Left forelimb (tissue), 1 donor: ENCODE measurements at places on chromosomes 7 and 10.

DNA sequence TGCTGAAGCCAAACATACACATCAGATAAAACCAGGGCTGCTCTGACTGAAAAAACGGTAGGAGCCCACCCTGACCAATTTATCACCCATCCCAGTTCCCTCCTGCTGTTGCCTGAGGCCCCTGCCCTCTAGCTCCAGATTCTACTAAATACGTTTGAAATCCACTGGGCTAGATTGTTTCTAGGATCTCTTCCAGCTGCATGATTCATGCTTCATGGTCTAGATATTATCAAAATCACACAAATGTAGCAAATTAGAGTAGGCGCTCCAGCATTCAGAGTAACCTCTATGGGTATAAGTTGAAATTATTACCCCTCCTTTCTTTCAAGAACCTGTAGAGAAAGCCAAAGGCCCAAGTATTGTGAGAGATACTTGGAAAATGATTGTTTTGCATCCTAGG lies 151.2 kb upstream of the FAM13C start:
- DNase-seq: no peak

DNA sequence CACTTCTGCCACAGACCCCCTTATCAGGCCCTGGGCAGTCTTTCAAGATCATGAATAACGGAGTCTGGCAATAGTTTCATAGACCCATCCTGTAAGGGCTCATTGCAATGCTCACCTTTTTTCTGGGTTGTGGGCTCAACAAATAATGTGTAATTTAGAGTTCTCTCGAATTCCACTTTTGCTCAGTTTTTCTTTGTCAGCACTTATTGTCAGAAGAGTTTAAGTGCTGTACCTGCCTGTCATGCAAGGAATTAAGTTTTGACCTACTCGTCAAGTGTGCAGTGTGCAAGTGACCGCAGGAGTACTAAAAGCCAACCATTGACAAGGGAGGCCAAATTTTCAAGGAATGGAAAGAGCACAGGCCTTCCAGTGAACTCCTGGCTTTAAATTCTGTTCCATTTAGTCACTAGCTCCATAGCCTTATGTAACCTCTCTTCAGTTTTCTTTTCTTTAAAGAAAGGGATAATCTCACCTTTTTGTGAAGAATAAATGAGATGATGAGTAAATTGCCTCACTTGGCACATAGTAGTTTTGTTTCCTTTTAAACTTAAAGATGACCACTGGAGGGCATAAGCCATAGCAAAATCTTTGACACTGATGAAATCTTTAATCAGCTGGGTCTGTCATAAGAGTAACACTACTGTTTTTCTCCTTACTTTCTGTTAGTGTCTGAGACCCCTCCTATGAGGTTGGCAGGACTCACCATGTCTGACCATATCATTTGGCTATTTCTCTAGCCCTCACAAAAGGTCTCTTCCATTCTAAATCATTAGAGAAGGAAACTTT lies 313.3 kb downstream of the TYW1 start:
- no peak for DNase-seq

DNA sequence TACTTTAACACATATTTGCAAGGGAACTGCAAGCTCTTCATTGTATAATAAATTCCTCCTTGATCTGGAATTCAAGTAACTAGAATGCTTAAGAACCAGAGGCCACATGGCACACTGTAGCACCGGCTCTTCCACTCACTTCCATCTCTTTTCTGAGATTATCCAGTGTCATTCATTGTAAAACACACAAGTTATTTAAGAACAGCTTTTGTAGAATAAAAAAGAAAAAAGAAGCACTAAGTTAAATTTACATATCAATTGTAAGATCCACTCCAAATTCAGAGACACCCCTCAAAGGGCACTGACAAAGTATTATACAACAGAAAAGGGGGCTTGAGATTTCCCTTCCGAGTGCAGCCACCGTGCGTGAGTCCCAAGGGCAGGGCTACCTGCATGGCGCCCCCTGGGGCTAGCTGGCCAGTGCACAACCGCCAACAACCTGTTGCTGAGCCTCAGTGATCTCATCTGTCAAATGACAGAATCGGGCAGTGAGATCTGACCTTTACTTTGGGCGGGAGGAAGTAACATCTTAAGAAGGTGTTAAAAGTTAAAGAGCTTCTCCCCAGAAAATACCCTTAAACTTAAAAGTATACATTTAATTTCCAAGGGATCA lies 12.5 kb downstream of the GLI3 start:
- DNase-seq: no peak

DNA sequence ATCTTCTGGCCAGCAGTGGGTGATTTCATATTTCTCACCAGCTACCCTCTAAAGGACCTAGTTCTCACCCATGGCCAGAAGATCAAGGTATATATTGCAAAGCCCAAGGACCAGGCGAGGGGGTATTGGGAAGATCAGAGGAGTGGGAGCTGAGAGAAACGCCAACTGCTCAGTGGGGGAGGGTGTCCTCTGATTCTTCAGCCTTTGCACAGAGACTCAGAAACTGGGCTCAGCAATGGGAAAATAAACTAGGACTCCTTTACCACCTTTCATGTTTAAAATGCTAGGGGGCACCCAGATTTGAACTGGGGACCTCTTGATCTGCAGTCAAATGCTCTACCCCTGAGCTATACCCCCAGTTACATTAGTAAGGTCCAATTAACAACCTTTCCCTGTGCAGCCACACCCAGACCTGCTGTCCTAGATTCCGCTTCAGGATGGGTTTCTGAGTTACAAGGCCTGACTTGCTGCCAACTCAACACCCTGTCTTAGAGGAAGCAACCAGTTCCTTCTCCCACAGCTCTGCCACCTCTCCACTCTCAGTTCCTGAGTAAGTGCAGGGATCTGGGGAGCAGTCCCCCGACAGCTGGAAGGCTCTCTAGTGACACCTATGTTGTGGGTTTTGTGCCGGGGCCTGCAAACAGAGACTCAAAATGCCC lies 93.5 kb downstream of the ZNF783 start:
- DNase-seq: no peak

DNA sequence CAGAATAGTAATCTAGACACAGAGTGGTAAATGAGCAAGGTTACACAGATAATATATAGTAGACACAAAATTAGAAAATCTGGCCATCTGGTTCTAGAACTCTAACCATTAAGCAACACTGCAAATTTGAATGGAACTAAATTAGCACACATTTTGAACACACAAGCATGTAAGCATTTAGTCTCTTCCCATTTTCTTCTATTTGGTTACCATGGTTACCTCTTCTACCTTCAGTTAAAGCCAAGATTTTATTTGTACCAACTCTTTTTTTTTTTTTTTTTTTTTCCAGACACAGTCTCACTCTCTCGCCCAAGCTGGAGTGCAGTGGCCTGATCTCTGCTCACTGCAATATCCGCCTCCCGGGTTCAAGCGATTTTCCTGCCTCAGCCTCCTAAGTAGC lies 790.5 kb downstream of the MAGI2 start:
- DNase-seq: no peak

DNA sequence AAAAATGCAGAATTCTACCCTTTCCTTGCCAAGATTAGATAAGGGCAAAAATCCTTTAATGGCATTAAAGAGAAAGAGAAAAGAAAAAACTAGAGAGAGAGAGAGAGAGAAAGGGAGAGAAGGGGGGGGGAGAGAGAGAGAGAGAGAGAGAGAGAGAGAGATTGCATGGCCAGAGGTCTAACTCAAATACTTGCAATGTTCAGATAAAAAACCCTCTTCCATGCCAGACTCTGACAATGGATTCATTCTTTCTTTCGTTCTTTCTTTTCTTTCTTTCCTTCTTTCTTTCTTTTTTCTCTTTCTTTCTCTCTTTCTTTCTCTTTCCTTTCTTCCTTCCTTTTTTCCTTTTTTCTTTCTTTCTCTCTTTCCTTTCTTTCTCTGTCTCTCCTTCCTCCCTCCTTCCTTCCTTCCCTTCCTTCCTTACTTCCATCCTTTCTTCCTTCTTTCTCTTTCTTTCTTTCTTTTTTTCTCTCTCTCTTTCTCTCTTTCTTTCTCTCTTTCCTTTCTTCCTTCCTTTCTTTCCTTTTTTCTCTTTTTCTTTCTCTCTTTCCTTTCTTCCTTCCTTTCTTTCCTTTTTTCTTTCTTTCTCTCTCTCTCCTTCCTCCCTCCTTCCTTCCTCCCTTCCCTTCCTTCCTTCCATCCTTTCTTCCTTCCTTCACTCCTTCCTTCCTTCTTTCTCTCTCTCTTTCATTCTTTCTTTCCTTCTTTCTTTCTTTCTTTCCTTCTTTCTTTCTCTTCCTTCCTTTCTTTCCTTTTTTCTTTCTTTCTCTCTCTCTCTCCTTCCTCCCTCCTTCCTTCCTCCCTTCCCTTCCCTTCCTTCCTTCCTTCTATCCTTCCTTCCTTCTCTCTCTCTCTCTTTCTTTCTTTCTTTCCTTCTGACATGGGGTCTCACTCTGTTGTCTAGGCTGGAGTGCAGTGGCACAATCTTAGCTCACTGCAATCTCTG lies 175.7 kb downstream of the PRKCQ start:
- no peak for DNase-seq

- DNase-seq: no peak
Measured at GRCh38 chr10:63240807-63241206, 107.7 kb downstream of the NRBF2 start.

- no peak for DNase-seq
Measured at GRCh38 chr10:120641695-120642094, 184.7 kb downstream of the PLPP4 start.

- DNase-seq: no peak
Measured at GRCh38 chr7:23590529-23590928, 6.7 kb upstream of the CCDC126 start.

GRCh38 chr10:71419002-71419540 lies 22.4 kb downstream of the CDH23 start:
- DNase-seq: no peak

- DNase-seq: no peak
Measured at GRCh38 chr7:76304888-76305375, 2.5 kb downstream of the HSPB1 start.

DNA sequence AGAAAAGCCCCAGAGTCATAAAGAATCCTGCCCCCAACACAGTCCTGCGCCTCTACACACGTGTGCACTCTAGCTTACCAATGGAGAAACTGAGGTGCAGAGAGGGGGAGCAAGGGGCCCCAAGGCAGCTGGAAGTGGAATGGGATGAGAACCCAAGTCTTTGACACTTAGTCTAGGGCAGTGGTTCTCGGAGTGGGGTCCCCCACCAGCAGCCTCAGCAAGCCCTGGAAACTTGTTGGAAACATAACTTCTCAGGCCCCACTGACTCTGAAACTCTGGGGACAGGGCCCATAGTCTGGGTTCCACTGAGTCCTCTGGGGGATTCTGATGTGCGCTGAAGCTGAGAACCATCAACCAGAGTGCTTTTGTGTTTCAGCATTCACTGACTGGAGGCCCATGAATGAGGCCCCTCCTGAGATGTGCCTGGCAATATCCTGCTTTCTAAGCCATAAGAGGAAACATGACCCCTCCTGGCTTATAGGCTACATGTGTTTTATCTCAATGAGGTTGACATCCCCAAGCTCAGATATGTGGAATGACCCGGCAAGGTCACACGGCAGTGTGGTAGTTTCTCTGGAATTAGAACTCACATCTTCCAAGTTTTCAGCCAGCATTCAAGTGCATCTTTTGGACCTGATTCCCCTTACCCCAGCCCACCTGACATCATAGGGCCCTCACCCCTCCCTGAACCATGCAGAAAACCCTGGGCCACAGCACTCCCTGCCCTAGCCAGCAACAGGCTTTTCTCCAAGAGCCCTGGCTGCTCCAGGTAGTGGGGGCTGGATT lies 147.3 kb upstream of the PCBD1 start:
- no peak for DNase-seq

- no peak for DNase-seq
Measured at GRCh38 chr10:59435707-59436106, 73.4 kb upstream of the FAM13C start.

GRCh38 chr7:64654796-64655548 lies 11.0 kb upstream of the ZNF107 start:
- DNase-seq: no peak

DNA sequence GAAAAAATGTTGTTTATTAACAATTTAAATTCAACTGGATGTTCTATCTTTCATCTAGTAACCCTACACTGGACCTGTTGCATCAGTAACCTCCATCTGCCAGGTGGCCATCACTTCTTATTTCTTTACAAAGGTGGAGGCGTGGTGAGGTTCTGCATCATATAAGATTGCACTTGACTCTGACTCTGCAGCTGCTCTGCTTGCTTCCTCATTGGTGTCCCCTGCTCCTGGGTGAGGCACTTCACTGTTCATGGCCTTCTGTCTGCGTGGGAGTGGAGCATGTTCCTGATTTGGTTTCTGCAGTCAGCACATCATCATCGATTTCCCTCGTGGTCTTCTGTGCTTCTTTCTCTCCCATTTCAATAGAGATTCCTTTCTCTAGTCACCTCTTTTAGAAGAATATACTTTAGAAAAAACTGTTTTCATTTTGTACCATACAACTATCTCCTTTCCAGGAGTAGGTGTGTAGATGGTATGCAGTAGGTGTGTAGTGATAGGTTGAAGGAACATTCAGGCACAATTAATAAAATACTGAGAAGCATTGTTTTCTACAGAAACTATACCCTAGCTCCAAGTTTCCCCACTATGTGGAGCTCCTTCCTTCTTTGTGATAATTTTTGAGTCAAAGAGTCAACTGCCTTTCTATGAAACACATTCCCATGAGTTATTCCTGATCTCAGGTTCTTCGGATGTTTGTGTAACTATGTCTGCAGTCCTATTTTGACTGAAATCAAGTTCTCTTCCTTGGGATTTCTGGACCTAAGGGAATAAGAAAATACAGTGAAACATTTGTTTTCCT lies 231.7 kb upstream of the CNTNAP2 start:
- no peak for DNase-seq

DNA sequence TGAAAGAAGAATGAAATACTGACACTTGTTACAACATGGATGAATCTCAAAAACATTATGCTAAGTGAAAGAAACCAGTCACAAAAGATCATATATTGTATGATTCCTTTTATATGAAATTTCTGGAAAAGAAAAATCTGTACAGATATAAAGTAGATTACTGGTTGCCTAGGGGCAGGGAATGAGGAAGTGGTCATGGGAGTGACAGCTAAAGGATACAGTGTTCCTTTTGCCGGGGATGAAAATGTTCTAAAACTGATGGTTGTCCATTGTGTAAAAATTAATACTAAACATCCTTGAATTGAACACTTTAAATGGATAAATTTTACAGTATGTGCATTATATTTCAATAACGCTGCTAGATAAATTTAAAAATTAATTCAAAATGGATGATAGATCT lies 25.1 kb downstream of the ALOX5 start:
- no peak for DNase-seq

GRCh38 chr10:77231375-77231774 lies 406.2 kb downstream of the KCNMA1 start:
- no peak for DNase-seq
